ENCODE measurements at places on chromosomes 5 and 9. TPM values are rescaled to one million over a fixed set of nuclear protein-coding genes. Genes with fewer than 3 reads are reported as not detected.

Gene TLR4
- 0.08 TPM for total RNA-seq

Gene SERF1A
- 0.60 TPM for total RNA-seq

Gene TMEM267
- 23.4 TPM for total RNA-seq

Gene MVB12B
- 7.8 TPM for total RNA-seq

Gene ADGRD2
- not detected for total RNA-seq

Gene ESM1
- total RNA-seq: not detected

Gene IL4
- not detected for total RNA-seq

Gene LCN15
- total RNA-seq: not detected

Gene NTRK2
- 0.03 TPM for total RNA-seq

Gene CYLC2
- total RNA-seq: not detected

Gene PCDHA10
- 0.06 TPM for total RNA-seq

Gene CTSV
- total RNA-seq: 12.4 TPM

Gene OMD
- not detected for total RNA-seq

Gene C5orf22
- 12.3 TPM for total RNA-seq

Gene MELK
- total RNA-seq: 79.5 TPM

Gene TCF7
- total RNA-seq: 20.7 TPM

Gene CDX1
- total RNA-seq: not detected

Gene ORM1
- not detected for total RNA-seq

Gene C5orf52
- not detected for total RNA-seq

Gene LMNB1
- 58.3 TPM for total RNA-seq

Gene KIF24
- total RNA-seq: 4.1 TPM

Gene TNFSF8
- total RNA-seq: not detected
